ENCODE measurements at places on chromosomes 12 and 14. TPM values are rescaled to one million over a fixed set of nuclear protein-coding genes. Genes with fewer than 3 reads are reported as not detected.

LRP1-AS gene
- not detected for total RNA-seq

HCAR3 gene
- total RNA-seq = not detected

PLEK2 gene
- total RNA-seq = not detected

GPR68 gene
- 18.8 TPM for total RNA-seq

PLCZ1 gene
- not detected for total RNA-seq

GRCh38 chr14:92323011-92323915 is at the start of gene SLC24A4:
TSS of gene SLC24A4 (plus strand) at chr14:92323165. CDS start at chr14:92323831, 666 bp downstream.
- DNase-seq = no peak

DNA sequence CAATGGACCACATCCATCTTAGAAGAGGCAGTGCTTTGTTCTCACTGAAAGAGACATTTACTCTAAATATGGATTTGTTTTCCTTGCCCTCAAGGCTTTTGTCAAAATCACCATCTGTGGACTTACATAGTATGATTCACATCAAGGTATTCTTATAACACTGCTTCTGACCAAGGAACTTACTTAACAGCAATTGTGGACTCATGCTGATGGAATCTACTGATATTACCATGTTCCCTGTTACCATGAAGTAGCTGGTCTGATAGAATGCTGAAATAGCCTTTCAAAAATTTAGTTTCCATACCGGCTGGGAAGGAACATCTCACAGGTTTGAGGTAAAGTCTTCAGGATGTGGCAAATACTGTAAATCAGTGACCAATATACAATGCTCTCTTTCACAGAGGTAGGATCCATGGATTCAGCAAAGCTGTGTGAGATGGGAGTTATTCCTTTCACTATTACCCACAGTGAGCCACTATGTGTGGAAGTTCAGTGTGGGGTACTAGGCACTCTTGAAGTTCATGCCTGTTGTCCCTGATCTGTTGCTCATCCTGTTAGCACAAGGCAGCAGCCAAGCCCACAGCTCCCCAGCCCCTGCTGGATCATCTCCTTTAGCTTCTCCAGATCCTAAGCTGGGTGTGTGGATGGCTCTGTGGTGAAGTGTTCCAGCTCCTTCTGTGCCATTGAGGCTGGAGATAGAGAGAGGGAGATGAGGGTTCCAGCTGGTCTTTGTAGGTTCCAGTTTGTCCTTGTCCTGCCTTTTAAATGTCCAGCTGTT is 126.4 kb downstream of the ATP23 start:
- DNase-seq = no peak

DNA sequence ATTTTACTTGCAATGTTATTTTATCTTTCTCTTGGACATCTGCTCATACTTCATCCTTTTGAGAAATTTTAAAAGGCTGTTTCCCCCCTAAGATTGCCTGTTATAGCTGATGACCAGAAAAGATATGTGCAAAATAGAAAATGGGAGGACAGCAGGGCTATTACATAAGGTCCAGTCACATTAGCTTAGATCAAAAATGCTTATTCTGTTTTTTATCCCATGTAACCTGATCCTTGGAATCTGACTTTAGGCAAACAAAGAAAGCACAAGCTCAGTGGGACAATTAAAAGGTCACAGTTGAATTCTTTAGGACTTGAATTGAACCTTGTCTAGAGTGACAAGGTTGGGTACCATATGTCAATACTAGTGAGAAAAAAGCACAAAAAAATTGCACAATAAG is 65.1 kb upstream of the TRHDE start:
- no peak for DNase-seq

DNA sequence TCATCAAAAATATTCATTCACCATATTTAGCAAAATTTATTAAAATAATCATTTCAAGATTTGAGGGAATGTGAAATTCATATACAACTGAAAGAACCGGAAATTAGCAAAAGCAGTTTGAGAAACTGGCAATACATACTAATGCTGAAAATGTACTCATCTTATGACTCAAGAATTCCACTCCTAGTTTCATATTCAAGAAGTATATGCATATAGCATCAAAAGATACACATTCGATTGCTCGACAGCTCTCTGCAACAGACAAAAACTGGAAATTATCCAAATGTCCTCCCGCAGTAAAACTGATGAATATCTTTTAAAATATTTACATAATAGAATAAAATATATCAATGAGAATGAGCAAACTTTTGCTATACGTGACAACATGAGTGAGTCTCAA is 189.2 kb upstream of the MGAT4C start:
- DNase-seq = no peak

DNA sequence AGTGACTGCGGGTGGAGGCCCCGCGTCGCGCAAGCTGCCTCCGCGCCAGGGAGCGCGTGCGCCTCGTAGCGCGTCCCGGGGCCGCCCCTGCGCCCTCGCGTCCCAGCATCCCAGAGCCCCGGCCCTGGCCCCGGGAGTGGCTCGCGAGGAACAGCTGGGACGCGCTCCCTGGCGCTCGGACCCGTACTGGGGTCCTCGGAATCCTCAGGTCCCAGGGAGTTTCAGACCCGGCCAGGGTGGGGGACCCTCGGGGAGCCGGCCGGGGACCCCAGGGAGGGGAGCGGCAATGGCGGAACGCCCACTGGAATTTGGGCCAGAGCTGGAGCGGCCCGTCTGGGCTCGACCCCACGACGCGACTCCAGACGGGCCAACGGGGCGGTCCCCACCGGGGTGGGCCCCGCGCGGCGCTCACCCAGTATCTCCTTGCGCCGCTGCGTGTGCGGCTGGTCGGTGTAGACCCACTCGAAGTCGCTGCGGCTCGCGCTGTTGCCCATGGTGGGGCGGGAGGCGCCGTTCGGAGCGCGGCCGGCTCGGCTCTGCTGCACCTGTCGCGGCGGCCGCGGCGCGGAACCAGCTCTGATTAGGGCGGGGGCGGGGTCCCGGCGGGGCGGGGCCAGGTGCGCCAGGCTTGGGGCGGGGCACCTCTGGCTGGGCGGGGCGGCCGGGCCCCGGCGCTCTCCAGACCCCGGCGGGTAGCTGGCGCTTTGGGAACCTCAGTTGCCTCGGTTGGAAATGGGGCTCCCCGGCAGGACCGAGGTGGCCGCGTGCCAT is at the start of gene DEGS2:
Gene DEGS2 (minus strand): TSS at position 552 of the 771 bp plus-strand sequence. CDS start 58 bp downstream, at position 494.
- DNase-seq = peak; percentile 44

- no peak for DNase-seq
These were observed 323.8 kb downstream of the RGS6 start for GRCh38 chr14:72256055-72256454.
